GM10248 (cell line): ENCODE measurements at places on chromosomes 12 and 14.

GRCh38 chr12:71164568-71165197 lies 6.9 kb upstream of the TSPAN8 start:
- no peak for DNase-seq

GRCh38 chr12:112973818-112974231 lies 4.5 kb upstream of the OAS2 start:
- DNase-seq: no peak

GRCh38 chr14:54920052-54920451 lies 17.4 kb upstream of the GCH1 start:
- no peak for DNase-seq

DNA sequence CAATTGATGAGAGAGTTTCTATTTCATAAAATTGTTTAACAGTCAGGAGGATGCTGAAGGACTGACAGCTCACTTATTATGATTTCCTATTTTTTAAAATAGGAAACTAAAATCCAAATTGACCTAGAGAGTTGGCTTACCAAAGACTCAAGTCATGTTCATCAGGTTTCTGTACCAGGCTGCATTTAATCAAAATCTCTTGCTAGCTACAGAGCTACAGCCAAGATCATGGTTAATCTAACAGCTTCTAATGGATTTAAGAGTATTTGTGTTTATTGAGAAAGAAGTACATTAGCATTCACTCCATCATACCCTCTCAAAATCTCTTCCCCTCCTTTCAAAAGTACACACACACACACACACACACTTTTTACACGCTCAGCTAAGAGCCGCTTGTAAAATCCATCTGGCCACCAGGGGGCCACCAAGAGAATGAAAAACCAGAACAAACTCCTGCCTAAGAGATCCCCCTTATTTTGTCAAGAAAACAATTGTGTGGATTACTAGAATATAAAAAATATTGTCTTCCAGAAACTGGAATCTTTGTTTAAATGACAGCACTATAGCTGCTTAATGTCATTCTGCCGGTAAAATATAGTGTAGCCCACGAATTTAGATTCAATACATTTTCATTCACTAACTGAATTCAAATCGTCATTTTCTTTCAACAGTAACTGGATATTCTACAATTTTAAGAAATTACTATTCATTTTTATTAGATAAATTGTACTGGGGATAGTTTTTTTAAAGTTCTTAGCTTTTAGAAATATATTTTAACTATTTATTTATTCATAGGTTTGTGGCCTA lies 334.0 kb downstream of the BTG1 start:
- DNase-seq: peak; percentile 27

- no peak for DNase-seq
Measured at GRCh38 chr12:9115731-9116559, at the start of gene A2M. Gene A2M (minus strand): TSS chr12:9115919. CDS start chr12:9115849, 70 bp downstream.

- no peak for DNase-seq
Measured at GRCh38 chr12:111055181-111055880, 135.0 kb upstream of the MYL2 start.
